ENCODE measurements at places on chromosomes 3 and 15. TPM values are rescaled to one million over a fixed set of nuclear protein-coding genes. Genes with fewer than 3 reads are reported as not detected.
A peak's percentile ranks its signal among the peaks of the same experiment; 100 is the strongest.

The LDHAL6B gene
- not detected for polyA plus RNA-seq

- no peak for DNase-seq
These were observed 62.5 kb upstream of the UBE2E1 start for GRCh38 chr3:23743141-23743784.

- DNase-seq, result no peak
These were observed 268.8 kb upstream of the ARHGEF26 start for GRCh38 chr3:153852355-153852754.

DNA sequence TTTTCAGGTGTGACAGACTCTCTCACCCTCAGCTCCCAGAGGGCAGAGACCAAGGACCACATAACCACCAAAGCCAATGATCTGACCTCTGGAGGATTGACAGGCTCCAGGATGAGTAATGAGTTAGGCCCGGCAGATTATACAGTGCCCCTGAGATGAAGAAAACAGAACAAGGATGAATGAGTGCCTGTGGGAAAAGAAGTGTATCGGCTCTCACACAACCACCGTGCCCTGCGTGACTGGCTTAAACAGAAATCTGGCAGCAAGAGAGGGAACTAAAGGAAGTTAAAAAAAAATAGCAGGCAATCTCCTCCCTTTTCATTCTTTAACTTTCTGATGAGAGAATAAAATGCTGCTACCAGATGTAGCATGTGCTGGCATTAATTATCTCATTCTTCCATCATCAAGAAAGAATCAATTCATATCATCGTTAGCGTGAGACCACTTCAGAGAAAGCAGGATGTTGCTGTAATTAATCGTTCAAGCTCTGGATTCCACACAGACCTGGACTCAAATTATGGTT lies 227.5 kb upstream of the COL8A1 start:
- no peak for DNase-seq

- no peak for DNase-seq
These were observed 15.7 kb downstream of the SCAANT1 start for GRCh38 chr3:63896332-63897030.

GRCh38 chr3:172929451-172929850 lies 178.9 kb downstream of the ECT2 start:
- DNase-seq, result no peak

- DNase-seq, result peak; percentile 15
These were observed 35.2 kb downstream of the MGLL start for GRCh38 chr3:127787071-127787490.

DNA sequence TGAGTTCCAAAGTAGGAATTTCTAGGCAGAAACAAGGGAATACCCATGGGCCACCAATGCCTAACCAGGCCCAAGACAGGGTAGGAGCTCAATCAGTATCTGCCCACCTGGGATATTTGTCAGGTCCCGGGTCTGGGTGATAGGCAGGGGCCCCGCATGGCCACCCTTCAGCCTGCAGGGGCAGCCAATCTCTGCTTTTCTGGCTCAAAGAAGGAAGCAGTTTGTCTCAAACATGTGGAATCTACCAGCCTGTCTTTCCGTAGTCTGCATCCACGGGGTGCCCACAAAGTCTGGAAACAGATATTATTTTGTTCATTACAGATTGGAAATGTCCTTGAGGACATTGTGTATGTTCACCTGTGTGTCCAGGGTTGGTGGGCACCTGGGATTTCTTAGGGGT lies 56.2 kb downstream of the CEMIP start:
- no peak for DNase-seq

DNA sequence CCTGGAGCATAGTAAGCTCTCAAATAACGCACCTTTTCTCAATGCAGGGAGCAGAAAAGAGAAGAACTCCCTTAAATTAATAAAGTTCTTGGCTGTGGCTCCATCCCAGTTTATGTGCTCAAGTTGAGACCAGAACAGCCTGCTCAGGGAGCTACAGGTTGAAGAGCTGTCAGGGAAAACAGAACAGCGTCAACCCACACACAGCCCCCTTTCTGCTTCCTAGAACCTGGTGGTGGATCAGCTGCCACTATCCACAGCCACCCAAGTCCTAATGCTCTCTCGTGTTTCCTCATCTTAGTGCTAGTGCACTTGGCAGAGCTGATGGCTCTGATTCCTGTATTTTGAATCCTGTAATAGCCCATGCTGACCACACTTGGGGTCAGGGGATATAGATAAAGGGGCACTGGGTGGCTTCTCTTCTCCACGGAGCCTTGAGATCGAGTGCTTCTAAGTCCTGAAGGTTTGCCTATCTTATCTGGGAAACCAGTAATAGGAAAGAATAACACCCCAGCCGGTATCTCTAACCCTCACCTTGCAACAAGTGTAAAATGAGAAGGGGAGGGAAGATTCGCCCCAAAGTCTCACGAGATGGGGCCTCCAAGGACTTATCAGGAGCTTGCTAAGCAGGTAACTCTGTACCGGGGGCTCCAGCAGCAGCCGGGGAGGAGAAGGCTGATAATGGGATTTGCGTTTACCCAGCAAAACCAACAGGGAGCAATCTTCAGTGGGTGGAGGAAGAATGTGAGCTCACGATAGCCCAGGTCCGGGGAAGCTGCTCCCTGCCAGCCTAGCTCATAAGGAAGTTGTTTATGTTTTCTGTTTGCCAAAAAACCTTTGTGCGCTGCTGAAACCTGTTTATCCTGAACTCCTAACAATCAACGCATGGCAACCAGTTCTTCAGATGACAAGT lies 136.2 kb upstream of the ICE2 start:
- no peak for DNase-seq
